Hippocampal formation (tissue), 2 donors: ENCODE measurements at places on chromosomes 12 and 14.
A peak's percentile ranks its signal among the peaks of the same experiment; 100 is the strongest.

DNA sequence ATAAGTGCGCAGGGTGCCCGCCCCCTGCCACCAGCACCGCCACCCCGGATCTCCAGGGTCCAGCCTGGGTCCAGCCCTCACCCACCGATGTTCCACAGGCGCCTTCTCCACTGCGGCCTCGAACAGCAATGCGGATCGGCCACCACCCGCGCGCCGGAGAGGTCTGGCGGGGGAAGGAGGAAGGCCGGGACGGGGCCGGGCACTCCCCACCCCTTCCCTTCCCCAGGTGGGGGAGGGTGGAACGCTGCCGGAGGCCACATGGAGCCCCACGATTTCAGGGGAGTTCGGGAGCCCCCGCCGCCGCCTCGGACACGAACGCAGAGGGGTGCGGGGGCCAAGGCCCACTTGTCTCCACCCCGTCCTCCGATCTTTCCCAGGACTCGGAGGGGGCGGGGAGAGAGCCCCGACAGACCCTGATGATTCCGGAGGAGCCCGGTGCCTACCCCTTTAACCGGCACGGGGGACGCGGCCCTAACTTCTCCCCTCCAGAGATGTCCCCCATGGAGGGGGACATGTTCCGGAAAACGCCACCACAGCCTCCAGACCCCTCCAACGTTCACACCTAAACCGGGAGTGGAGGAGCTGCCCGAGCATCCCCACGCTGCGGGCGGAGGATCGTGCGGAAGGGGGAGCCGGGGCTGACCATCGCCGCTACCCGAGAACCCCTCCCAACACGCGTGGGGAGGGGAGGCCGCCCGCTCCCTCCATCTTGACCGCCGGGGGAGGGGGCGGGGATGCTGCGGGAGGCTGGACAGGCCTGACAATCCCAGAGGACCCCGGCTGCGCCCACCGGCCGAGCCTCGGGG is 1.1 kb downstream of the ATXN2 start:
- peak; percentile 32 for DNase-seq

DNA sequence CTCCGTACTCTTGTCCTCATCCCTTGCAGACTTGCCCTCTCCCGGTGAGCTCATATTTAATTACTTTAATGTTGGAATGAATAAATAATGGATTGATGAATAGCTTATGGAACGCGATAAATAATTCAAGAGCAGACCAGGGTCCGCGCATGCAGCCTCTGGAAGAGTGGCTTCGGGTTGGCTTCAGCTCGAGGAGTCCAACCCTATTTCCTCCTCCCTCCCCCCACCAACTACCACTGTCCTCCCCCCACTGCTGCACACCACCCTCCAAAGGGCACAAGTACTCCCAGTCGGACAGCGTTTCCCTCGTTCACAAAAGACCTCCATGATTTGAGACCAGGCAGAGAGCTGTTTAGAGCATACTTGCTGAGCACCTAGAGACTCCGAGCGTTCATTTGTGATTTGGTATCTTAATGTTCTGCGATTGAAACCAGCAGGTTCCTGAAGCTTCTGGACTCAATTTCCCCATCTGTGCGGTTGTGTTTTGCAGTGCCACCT is 647 bp upstream of the SIX1 start:
- DNase-seq, result no peak

DNA sequence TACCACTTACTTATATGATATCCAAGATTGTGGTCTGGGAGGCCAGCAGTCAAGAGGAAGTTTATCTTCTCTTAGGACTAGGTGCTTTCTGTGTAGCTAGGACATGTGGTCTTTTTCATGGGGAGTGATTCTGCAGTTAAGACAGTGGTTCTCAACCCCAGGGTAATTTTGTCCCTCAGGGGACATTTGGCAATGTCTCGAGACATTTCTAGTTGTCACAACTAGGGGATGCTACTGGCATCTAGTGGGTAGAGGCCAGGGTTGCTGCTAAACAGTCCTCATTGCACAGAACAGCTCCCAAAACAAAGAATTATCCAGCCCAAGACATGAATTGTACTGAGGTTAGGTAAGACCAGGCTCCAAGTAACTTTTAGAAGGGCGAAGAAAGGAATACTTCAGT is 20.0 kb downstream of the AMDHD1 start:
- DNase-seq, result no peak

DNA sequence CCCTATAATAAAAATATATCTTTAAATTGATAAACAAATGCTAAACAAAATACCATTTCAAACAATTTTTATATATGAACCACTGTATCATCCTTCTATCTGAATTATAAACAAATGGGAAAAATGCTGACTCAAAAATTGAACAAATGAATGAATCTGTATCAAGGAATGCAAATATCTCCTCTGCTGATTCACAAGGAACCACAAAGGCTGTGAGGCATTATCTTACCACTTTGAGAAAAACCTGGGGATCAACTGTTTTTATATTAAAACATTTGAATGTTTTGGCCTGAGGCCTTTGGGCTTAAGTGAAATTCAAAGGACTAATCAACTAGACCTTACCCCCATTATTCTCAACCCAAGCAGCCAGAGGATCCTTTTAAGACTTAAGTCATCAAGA is 86.3 kb downstream of the EML5 start:
- DNase-seq, result no peak
